Small intestine (tissue), 16 donors: ENCODE measurements at places on chromosomes 11 and 22.

DNA sequence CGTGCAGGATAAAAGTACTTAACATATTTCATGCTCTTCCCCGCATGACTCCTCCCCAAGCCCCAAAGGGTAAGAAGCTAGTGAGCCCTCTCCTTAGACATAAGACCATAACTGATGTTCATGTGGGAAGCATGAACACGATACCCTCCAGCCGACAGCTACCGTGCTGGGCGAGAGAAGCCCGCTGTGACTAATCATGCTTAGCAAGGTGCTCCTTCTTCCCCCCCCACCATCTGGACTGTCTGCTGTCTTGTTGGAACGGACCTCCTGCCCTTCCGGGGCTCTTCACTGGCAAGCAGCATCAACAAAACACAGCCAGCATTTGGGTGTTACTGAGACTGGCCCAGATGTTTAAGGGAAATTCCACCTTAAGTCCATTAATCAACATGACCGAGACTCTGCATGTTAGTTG, 200.6 kb downstream of the DBX1 start:
- DNase-seq, result no peak

GRCh38 chr11:123186286-123186685, 8.8 kb downstream of the CLMP start:
- no peak for DNase-seq

GRCh38 chr11:28528217-28528616, 420.0 kb downstream of the METTL15 start:
- no peak for DNase-seq

DNA sequence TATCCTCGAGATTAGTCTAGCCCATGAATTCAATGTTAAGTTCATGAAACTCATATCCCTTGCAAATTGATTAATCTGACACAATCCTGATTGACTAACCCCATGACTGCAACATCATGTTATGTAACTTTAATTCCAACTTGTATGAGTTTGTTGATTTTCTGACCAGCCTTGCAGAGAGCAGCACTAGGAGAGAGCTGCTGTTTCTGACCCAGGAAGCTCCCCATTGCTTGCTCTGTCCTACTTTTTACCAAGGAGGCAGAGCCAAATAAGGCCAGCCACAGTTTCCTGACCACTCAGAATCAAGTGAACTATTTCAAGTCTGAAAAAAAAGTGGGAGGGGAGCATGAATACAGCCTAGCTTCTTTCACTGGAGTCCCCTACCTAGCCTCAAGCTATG, 13.2 kb downstream of the MPZL3 start:
- DNase-seq, result no peak

DNA sequence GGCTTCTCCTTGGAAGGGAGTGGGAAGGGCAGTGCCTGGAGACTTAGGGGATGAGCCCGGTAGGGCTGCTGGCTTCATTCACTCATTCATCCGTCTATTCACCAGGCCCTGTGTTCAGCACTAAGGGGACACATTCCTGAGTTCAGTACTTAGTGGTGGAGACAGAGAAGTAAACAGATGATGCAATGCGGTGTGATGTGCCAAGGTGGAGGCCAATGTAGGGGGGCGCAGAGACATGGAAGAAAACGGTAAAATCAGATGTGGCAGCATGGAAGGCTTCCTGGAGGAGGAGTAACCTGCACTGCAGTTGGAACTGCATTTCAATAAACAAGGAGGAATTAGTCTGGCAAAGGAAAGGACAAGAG, 21.3 kb downstream of the GRIK4 start:
- DNase-seq, result no peak

- no peak for DNase-seq
Observed at GRCh38 chr11:26992031-26992541, 1.8 kb upstream of the FIBIN start.

- DNase-seq, result no peak
Observed at GRCh38 chr11:8096575-8096974, 15.6 kb downstream of the TUB start.

DNA sequence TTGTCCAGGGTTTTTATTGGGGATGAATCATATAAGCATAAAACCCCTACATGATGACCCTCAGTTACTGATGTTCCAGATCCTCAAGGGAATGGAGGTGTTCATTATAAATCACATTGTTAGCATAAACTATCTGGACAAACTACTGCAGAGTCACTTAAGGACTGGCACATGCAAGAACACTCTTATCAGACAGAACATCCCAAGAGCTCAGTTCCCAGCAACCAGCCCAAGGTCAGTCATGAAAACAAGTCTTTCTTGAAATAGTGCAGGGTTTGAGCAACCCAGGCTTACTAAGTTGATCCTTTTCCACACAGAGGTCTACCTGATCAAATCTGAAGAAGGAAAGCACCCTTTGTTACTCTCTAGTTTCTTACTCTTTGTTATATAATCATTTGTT, 13.5 kb upstream of the PTS start:
- no peak for DNase-seq

- no peak for DNase-seq
Observed at GRCh38 chr11:119991669-119992068, 146.2 kb downstream of the TRIM29 start.

GRCh38 chr22:44450503-44450902, 47.5 kb downstream of the RTL6 start:
- no peak for DNase-seq

DNA sequence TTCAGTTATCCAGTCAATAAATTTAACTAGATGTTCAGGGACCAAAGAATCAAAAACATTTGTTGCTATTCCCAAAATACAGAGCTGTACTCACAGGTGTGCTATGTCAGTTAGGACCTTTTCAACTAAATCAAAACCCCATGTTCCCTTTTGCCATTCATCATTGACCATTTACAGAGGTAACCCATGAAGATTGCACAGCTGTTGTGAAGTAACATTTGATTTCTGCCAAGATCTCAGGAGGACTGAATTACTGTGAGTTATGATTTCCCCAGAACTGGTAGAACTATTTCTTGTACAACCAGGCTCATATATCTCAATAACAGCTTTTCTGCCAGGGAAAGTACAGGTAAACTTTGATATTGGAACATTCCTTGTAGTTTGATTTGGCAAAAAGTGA, 131.1 kb upstream of the FIBIN start:
- no peak for DNase-seq

DNA sequence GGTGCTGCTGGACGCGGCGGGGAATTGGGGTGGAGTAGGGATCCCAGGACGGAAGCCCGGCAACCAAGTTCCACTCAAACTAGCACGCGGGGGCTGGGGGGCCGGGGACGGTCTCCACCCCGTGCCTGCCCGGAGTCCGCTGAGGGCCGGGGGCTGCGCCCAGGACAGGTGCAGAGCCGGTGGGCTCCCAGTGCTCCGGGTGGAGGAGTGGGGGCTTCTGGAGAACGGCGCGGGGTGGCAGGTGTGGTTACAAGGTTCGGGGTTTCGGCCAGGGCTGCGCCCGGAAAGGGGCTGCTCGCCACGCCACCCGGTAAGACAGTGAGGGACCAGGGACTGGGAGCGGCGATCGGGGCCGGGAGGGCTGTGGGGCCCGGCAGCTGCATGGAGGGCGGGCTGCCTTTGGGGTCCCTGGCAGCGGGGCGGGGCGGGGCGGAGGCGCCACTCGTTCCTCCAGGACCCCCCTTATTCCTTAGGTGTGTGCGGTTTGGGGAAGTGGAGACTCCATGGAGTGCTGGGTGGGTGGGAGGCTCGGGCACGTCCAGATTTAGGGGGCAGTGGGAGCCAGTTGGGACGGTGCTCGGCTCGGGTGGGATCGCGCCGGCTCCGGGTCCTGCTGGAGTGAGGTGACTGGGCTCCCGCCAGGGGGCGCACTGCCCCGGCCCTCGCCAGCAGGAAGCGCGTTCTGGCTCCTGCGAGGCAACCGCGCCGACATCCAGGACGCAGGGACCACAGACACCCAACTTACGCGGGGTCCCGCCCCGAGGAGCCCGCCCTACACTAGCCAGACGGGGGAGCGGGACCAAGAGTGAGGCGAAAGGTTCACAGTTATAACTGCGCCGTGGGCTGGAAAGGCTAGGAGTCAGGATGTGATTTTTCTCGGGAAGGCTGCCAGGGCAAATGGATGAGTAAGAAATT, 868 bp downstream of the TSPAN18 start:
- DNase-seq, result peak; percentile 63

- DNase-seq, result peak; percentile 18
Observed at GRCh38 chr11:66080055-66080817, 10.2 kb downstream of the PACS1 start.

- no peak for DNase-seq
Observed at GRCh38 chr11:74948546-74948897, 369 bp downstream of the XRRA1 start.

DNA sequence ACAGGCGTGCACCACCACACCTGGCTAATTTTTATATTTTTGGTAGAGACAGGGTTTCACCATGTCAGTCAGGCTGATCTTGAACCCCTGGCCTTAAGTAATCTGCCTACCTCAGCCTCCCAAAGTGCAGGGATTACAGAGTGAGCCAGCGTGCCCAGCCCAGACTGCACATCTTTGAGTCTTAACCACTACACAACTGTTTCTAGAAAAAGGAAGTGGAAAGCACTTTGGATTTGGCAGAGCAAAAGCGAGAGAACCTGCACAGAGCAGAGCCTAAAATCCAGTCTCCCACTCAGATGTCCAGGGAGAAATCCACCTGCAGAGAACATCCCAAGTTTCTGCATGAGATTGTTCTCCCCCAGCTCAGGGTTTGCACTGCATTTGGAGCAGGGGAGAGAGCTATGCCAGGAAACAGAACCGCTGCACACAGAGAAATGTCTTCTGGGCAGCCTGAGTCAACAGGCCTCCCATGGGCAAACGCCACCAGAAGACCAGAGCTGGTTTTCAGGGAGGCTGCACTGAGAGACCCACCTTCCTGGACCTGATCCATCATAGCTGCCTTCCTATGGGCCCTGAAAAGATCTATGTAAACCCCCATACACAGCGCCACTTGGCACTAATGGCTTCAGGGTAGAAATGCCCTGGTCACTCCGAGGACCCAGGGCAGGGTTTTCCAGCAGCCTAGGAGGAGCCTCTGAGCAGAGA, 54.0 kb downstream of the RPUSD4 start:
- no peak for DNase-seq

- no peak for DNase-seq
Observed at GRCh38 chr11:85746670-85747069, 60.7 kb upstream of the CCDC89 start.

DNA sequence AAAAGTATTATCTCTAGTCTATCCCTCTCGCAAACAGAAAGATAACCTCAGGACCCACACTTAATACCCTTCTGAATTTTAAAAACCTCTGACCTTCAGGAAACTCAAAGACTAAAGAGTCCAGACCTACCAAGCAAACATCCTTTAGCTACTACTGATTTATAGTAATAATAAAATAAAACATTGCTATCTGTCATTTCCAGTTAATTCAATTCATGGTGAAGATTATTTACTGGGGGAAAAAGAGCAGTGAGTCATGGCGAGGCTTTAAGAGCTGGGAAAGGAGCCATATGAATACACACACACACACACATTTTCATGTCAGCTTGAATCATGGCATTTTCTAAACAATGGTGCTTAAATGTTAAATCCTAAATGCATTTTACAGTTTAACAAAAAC, 87.1 kb downstream of the FAM76B start:
- peak; percentile 18 for DNase-seq

DNA sequence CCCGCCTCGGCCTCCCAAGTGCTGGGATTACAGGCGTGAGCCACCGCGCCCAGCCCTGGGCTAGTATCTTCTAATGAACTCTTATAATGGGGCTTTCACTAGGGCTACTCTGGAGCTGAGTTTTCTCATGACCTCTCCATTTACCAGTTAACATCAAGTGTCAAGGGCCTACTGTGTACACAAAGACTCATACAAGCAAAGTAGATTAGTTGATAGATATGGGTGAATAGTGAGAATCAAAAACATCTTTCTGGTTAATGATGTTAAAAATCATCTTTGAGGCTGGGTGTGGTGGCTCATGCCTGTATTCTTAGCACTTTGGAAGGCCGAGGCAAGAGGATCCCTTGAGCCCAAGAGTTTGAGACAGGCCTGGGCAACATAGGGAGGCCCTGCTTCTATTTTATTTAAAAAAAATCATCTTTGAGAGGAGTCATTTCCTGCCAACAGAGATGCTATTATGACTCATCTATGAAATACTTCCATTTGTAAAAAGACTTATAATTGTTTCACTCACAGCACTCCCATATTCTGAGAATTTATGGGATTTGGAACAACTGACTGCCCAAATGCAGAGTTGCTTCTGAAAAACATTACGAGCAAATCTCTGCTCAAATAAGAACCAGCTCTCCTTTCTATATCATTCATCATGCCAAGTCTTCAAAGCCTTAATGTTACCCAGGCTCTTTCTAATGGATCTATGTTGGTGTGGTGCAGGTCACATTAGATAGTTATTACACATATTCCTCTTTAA, 57.0 kb downstream of the GDPD4 start:
- no peak for DNase-seq

DNA sequence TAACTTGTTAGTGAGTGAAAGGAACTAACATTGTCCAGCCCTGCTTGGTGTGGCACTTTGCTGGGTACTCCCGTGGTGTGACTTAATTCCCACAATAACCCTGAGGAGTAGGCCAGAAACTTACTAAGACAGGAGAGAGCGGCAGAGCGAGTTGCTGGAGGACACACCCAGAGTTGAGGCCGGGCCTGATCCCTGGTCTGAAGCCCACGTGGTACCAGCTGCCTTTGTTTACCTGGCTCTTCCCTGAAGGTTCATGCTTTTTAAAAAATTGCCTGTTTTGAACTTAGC, 594 bp downstream of the MPST start:
- DNase-seq, result peak; percentile 79
